Cerebellar nuclear complex (tissue), 1 donor: ENCODE measurements at places on chromosomes 11 and 22.

DNA sequence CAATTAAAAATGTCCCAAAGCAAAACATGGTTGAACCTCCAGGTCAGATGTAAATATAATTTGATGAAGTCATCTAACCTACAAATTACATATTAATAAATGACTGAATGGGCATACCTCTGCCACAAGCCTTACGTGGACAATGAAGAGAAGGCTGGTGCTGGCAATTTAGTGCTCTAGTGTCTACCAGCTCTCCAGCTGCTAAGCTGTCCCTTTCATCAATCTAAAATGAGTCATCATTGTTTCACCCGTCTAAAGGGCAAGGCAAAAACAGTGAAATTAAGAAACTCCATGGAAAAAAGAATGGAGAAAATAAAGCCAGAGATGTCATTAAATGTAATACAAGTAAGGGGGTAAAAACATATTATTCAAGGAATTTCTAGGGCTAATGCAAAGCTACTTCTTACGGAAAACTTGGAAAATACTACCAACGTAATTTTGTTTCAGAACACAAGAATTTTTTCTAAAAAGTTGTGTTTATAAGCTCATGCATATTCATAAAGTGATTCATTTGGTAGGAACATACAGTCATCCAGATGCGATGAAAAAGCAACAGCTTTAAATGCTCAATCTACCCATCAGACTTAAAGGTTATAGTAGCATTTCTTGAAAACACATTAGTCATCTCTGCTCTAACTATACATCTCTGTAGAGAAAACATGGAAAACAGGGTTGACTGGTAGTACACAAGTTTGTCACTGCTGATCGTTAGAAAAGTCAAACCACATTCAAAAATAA is 71.5 kb downstream of the SIK3 start:
- no peak for DNase-seq

DNA sequence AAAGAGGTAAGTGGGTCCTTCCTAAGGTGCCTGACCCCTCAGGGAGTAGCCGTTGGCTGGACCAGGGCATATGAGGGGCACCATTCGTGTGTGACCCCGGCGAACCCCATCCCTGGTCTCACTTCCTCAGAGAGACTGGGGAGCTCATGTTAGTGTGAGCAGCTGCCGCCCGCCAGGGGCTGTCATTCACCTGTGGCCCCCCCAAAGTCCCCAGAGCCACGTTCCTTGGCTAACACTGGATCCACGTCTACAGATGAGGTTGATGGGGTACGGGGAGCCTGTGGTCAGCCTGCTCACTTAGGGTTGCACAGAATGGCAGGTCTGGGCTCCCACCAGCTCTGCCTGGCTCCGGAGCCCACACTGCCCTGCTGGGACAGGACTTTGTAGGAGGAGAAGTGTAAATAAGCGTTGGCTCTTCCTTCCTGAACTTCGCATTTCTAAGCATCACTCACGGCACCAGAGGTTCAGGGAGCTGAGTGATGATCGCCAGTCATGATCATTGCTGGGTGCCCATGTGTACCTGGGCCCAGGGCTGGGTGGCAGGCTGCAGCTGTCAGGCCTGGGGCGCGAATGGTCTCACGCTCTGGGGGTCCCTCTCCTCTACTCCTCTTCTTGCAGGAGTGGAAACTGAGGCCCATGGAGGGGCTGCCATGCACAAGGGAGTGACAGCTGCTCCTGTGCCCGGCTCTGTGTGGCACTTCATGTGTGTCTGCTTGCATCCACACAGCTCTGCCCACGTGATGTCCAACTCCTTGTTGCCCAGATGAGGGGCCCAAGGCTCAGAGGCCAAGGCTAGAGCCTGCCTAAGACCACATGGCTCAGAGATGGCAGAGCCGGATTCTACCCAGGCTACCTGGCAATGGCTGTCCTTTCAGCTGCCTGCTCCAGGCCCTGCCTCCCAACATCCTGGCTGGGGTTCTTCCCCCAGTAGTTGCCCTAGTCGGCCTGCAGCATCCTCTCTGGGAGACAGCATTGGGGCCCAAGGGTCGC is 11.1 kb downstream of the TTC38 start:
- DNase-seq: no peak

- DNase-seq: no peak
Observed at GRCh38 chr11:111414936-111415335, 35.9 kb upstream of the POU2AF1 start.

DNA sequence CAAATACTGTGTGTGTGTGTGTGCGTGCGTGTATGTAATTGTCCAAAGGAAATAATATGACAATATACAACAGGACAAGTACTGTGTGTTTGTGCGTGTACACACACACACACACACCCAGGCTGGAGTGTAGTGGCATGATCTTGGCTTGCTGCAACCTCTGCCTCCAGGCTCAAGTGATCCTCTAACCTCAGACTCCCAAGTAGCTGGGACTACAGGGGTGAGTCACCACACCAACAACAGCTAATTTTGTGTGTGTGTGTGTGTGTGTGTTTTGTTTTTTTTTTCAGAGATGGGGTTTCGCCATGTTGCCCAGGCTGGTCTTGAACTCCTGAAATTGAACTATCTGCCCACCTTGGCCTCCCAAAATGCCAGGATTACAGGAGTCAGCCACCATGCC is 61.5 kb downstream of the NUP98 start:
- DNase-seq: no peak

GRCh38 chr11:11909727-11910126 is 68.0 kb downstream of the USP47 start:
- DNase-seq: no peak

DNA sequence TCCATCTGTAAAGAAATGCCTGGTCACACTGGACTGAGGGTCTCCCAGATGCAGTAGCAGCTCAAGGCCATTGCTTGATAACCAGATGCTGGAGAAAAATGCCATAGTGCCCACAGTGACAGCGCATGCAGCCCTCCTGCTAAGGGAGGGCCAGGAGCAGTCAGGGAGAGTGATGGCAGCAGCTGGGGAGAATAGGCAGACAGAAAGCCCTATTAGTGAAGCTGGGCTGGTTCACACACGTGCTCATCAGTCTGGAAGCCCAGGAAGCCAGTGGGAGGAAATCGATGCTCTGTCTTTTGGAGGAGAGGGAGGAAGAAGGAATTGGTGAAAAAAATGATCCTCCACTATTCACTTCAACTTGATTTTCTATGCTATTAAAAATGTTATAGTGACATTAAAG is 82.9 kb downstream of the OSBP2 start:
- no peak for DNase-seq

GRCh38 chr11:118620529-118621070 is 13.2 kb downstream of the PHLDB1 start:
- no peak for DNase-seq
